ENCODE measurements at places on chromosomes 13 and 19.

DNA sequence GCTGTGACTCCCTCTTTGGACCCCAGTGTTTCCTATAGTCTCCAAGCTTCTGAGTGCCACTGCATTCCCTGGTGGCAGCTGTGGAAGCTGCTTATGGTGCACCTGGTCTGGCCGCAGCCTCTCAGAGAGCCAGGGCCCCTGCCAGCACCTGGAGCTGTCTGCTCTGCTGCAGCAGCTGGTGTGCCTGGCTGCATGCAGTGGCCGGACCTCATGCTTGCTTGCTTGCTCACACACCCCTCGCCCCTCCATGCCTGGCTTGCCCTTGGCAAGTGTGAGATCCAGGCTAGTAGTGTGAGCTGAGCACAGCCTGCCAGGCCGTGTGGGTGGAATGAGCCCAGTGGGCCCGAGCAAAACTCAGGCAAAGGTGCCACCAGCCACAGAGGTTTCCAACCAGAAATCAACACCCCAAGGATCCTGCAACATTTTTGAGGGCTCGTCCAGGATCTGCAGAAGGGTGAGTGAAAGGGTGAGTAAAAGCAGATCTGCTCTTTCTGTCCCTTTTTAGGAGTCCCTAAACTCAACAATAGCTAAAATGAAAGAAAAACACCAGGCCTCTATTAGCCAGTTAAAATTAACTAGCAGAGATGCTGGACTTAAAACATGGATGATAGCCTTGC is 7.6 kb upstream of the MLLT1 start:
- no peak for DNase-seq

- DNase-seq, result no peak
Observed at GRCh38 chr19:46068345-46069258, 27.8 kb upstream of the IGFL4 start.

DNA sequence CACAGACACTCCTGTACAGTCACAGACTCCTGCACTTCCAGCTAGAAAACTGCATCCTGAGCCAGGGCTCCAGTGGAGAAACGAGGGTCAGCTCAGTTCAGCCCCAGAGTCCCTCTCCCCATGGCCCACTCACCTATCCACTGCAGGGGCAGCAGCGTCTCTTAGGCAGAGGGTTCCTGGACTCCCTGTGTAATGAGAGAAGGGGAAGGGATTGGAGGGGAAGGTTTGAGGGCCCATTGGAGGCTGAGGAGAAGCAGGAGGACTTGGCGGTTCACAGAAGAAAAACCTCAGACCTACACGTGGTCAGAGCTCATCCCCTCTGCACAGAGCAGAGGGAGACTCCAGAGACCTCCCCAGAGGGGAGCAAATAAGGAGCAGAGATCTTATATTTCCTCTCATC is 9.2 kb upstream of the CEACAM18 start:
- no peak for DNase-seq

DNA sequence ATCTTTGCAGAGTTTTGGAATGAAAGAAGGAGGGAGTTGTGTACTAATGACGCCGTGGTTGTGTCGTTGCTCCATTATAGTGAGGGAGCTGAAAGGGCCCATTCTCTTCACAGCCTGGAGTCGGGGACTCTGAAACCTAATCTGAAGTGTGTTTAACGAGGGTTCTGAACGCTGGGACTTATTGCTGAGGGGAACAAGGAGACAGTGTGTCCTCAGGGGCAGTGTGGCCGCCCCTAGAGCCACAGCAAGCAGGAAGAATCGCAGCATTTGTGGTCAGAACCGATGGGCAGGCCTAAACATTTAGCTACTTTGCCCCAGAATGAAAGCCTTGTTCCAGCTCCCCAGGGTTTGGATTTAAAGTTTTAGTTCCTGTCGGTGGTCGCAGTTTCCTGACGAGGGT is 156.4 kb upstream of the RNF113B start:
- DNase-seq, result no peak
